Hematopoietic multipotent progenitor cell treated with erythropoietin and hydrocortisone succinate and interleukin-3 and kit ligand, for 6 days (in vitro differentiated cells): ENCODE measurements at places on chromosomes 7 and 10.
A peak's percentile ranks its signal among the peaks of the same experiment; 100 is the strongest.

DNA sequence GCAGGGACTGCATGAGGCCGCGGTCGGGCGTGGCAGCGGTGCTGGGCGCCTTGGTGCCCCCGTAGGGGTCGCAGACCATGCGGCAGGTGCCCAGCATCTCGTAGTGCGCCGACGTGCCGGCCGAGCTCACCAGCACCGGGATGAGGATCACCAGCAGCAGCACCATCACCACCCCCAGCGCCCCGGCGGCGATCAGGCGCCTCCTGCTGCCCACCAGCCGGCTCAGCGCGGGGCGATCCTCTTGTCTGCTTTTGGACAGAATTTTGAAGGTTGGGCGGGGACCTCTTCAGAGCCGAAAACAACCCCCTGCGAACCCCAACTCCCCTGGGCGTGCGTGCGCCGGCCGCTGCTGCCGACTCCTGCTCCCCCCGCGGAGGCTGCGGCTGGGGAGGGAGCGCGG lies 779 bp downstream of the C1QL3 start:
- DNase-seq: peak; percentile 66

DNA sequence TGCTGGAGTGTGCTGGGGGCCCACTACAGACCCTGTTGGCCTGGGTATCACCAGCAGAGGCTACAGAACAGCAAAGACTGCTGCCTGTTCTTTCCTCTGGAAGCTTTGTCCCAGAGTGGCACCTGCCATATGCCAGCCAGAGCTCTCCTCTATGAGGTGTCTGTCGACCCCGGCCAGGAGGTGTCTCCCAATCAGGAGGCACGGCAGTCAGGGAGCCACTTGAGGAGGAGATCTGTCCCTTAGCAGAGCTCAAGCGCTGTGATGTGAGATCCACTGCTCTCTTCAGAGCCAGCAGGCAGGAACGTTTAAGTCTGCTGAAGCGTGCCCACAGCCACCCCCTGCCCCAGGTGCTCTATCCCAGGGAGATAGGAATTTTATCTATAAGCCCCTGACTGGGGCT lies 316.2 kb downstream of the ETV1 start:
- DNase-seq: no peak

DNA sequence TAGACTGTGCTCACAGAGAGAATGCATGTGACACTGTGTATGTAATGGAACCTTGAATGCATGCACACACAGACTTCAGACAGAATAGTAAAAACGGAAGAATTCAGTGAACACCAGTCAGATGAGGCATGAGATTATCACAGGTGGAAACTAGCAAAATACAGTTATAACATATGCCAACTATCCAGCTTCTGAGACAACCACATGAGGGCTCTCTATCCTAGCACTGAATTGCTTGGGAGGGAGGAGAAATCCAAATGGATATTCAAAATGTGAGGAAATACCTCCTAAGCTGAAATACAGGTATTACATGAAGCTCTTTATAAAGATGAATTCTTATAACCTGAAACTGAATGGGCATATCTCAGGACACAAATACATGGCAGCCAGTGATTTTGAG lies 30.6 kb downstream of the GARS1 start:
- DNase-seq: no peak

- no peak for DNase-seq
Observed at GRCh38 chr10:79304479-79305087, 42.7 kb upstream of the PPIF start.

DNA sequence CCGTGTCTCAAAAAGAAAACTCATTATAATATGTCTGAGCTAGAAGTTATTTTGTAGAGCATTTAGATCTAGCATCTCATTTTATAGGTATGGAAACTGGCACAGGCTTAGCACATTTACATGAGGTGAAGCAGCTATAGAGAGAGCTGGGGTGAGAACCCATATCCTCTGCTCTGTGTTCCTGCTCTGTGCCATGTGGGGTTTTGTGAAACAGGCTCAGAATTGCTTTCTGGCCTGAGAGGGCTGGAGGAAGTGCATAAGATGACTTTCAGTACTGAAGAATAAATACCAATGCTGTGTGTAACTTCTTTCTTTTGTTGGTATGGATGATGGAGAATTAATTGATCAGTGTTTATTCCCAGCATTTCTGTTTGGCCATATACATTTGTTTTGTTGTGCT lies 159.1 kb downstream of the LRRC4 start:
- no peak for DNase-seq

DNA sequence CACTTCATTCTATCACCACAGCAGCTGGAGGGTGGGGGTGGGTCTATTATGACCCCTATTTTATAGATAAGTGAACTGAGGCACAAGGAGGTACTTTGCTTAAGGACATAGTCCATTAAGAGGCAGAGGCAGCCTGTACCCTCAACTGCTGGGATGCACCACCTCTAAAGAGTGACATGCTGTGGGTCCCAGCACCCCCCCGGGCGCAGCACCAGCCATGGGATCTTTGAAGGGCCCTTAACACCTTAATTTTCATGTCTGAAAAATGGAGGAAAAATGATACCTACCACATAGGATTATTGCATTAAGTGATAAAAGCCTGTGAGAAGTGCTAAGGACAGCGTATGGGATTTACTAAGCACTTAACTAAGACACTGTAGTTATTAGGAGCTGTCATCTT lies 15.4 kb downstream of the ADCYAP1R1 start:
- no peak for DNase-seq

GRCh38 chr7:103666326-103666725 lies 220.3 kb upstream of the SLC26A5 start:
- no peak for DNase-seq

GRCh38 chr10:124827474-124827873 lies 25.9 kb downstream of the ABRAXAS2 start:
- peak; percentile 68 for DNase-seq

- no peak for DNase-seq
Observed at GRCh38 chr7:140439359-140439758, 35.5 kb downstream of the RAB19 start.

- no peak for DNase-seq
Observed at GRCh38 chr7:10245406-10245805, 728.3 kb upstream of the PHF14 start.

- peak; percentile 40 for DNase-seq
Observed at GRCh38 chr10:49076741-49077521, 38.4 kb downstream of the VSTM4 start.

DNA sequence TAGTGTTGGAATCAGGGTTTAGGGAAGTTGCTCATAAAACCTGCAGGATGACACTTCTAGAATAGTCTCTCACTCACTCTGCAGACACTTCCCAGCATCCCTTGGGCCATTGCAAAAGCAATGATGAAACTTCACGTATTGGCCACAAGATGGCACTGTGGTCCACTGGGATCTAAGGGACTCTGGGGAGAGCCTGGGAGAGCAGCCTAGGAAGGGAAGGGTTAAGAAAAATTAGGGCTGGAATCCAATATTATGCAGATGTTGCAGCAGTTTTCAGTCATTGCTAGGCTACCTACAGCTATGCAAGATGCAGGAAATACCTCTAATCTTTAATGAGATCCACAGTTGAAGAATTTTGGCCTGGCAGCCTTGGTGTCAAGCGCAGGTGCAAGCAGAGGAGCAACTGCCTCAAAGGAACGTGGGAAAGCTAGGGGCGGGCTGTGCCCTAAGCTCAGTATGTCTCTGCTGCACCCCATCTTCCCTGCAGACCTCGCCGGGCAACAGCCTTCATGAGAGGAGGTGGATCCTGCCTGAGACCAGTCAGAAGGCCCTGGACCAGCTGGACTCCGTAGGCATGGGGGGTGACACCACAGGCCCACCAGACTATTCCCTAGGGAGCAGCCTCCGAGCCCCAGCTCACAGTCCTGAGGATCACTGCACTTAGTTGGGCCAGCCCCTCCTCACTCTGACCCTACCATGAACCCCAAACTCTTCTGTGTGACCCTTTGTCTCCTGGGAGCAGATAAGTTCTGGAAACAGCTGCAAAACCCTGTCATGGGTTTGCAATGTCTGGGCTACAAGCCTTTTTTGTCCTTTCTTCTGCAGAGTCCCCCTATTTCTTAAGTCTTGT lies 127.9 kb upstream of the PRSS58 start:
- peak; percentile 85 for DNase-seq

DNA sequence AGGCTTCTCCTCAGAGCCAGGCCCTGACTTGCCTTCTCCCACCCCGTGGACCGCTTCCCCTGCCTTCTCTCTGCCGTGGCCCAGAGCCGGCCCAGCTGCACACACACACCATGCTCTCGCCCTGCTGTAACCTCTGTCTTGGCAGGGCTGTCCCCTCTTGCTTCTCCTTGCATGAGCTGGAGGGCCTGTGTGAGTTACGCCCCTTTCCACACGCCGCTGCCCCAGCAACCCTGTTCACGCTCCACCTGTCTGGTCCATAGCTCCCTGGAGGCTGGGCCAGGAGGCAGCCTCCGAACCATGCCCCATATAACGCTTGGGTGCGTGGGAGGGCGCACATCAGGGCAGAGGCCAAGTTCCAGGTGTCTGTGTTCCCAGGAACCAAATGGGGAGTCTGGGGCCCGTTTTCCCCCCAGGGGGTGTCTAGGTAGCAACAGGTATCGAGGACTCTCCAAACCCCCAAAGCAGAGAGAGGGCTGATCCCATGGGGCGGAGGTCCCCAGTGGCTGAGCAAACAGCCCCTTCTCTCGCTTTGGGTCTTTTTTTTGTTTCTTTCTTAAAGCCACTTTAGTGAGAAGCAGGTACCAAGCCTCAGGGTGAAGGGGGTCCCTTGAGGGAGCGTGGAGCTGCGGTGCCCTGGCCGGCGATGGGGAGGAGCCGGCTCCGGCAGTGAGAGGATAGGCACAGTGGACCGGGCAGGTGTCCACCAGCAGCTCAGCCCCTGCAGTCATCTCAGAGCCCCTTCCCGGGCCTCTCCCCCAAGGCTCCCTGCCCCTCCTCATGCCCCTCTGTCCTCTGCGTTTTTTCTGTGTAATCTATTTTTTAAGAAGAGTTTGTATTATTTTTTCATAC lies 38.0 kb downstream of the LIMK1 start:
- DNase-seq: no peak

DNA sequence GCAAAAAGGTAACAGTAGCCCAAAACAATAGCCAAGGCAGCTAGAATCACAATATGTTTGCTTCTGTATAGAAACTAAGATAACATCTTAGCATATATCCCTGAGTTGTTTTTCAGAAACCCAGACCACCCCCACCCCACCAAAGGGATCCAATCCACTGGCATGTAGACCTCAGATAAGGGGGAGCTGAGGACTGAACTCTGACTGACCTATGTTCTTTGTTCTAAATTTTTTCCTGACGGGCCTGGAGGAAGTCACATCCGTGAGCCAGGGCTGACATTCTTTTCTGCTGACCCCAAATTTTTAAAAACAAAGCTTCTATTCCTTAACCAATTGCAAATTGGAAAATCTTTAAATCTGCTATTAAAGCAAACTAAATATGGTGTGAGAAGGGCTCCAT lies 493.9 kb upstream of the IGFBP3 start:
- DNase-seq: no peak

DNA sequence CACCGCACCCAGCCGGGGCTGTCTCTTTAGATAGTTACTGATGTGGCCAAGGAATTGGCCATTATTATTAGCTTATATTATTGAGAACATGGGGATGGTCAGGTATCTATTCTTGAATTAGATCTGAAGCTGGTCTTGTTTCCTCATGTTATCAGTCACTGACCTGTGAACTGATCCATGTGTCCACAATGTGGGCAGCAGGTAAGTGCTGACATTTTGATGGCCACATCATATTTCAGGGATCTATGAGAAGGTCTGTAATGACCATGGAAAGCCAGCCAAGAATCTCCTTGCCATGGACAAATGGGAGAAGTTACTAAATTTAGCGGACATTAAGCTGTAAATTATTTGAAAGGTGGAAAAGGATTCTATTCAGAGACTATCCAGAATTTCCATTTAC lies 61.4 kb downstream of the GBF1 start:
- no peak for DNase-seq

DNA sequence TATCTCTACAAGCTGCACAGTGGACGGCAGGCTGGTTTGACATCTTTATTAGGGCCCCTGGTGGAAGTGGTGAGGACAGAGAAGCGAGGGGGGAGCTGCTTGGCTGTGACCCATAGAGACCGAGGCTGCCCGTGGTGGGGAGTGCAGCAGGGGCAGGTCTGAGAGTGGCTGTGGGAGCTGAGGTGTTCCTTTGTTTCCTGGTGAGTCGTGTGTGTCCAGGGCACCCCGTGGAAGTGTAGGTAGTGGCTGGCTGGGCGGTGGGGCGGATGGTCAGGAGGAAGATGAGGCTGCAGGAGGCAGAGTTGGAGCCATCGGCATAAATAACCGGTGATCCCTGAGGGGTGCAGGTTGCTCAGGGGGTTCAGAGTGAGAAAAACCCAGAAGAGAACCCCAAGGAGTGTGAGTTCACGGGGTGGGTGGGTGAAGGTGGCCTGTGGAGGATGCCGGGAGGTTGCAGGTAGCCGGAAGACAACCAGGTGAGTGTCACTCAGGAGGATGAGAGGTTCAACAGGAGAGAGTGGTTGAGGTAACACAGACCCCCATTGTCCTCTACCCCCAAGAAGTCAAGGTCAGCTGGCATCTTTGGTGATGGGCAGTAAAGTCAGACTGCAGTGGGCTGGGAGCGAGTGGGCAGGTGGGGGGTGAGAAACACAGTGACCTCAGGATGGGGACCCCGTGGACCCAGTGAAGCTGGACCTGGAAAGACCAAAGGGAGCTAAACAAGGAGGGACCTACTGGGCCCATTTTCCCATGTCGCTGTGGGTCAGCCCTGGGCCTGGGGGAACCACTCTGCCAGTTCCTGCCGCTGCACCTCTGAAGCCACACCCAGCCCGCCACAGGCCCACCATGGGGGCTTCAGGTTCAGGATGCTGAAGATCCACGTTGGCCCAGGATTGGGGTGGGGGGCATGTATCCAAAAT lies 7.8 kb downstream of the ATP6V0E2 start:
- DNase-seq: no peak

- no peak for DNase-seq
Observed at GRCh38 chr7:151597541-151598444, 78.1 kb upstream of the RHEB start.

DNA sequence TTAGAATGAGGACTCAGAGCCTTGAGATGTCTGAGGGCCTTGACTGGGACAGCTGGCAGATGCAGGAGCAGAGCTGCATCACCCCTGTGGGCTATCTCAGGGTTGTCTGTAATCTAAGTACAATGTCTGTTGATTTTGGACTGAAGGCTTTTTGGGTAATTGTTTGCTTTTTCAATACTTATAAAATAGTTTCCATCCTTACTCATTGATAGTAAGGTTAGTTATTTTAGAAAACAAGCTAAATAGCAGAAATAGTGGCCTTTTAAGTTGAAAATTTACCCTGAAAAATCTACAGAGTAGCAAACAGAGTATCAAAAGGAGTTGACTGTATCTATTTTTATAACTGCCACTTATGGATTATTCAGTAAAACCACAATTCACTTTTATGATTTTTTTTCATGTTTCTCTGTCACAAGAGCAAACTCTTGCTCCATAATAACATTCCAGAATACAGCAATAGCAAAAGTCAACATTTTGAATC lies 179.7 kb downstream of the CFTR start:
- DNase-seq: no peak

DNA sequence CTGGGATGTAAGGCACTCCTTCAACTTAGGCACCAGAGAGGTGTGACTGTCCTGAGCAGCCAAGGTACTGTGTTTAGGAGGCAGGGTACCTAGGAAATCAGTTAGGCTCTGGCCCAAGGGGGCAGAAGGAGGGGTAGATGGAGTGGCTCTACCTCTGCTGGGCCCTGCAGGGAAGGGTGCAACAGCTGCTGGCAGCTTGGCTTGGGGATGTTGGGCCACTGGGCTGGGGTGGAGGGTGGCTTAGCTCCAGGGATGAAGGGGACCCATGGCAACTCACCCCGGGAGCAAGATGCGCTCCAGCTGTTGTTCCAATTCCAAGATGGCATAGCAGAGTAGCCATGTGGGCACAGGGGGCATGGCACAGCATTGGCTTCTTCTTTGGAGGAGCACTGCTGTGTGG lies 42.1 kb downstream of the NEURL1 start:
- DNase-seq: no peak
